ENCODE measurements at places on chromosomes 1 and 21. TPM values are rescaled to one million over a fixed set of nuclear protein-coding genes. Genes with fewer than 3 reads are reported as not detected.

Gene SPRR3
- not detected for total RNA-seq

Gene LRRC53
- not detected for total RNA-seq

Gene LRRN2
- total RNA-seq = 16.3 TPM

Gene C1orf87
- not detected for total RNA-seq

Gene CATSPERE
- 0.94 TPM for total RNA-seq

Gene WDR3
- 21.3 TPM for total RNA-seq

Gene SMCP
- not detected for total RNA-seq

Gene CD84
- 1.6 TPM for total RNA-seq

Gene PGLYRP4
- not detected for total RNA-seq

Gene KISS1
- not detected for total RNA-seq

Gene ECE1
- 11.0 TPM for total RNA-seq

Gene LCE1D
- not detected for total RNA-seq

Gene CCDC27
- total RNA-seq = not detected

Gene ZNF684
- total RNA-seq = 8.1 TPM

Gene CSMD2
- 145 TPM for total RNA-seq

Gene CRABP2
- 1.9 TPM for total RNA-seq

Gene CLEC20A
- not detected for total RNA-seq

Gene NAV1
- total RNA-seq = 101 TPM

Gene IL24
- not detected for total RNA-seq

Gene HEYL
- total RNA-seq = 0.63 TPM

Gene TAL1
- total RNA-seq = 0.94 TPM

Gene XCL1
- total RNA-seq = not detected

Gene DIO1
- not detected for total RNA-seq

Gene NPHS2
- not detected for total RNA-seq

Gene IGSF5
- total RNA-seq = 0.94 TPM

Gene OSBPL9
- total RNA-seq = 103 TPM

Gene AMY1C
- not detected for total RNA-seq

Gene UBASH3A
- not detected for total RNA-seq

Measured in parietal lobe (tissue), 2 donors.